AG09309 (cell line): ENCODE measurements at places on chromosomes 7 and 10.
A peak's percentile ranks its signal among the peaks of the same experiment; 100 is the strongest.

GRCh38 chr10:66917104-66917503 is 8.7 kb upstream of the LRRTM3 start:
- no peak for DNase-seq

DNA sequence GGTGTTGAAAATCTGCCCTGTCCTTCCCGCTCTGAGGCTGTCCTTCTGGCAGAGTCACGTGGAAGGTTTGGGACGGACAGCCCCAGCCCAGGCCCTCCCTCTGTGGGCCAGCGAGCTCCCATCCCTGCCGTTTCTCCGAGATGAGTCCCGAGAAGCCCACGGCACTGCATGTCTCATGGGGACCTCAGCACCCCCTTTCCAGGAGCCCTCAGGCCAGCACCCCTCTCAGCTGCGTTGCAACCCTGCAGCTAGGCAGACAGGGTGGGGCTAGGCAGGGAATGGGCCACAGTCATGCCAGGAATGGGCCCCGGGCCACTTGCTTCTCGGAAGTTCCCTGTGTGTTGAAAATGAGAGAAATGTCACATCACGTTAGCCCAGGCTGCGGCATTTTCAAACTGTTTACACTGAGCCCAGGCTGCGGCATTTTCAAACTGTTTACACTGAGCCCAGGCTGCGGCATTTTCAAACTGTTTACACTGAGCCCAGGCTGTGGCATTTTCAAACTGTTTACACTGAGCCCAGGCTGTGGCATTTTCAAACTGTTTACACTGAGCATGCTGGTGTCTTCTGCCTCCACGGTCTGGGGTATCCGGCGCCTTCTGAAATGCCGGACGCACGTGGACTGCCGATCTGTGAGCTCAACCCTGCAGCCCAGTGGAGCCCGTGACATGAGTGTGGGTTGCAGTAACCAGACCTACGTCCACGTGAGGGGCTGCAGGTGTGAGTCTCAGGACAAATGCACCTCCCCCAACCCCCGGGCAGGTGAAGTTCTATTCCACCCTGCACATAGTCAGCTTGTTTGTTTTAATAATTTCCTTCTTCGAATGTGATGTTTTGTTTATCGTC is 42.6 kb downstream of the FAM20C start:
- DNase-seq: no peak

GRCh38 chr7:1210979-1211608 is 21.6 kb upstream of the UNCX start:
- DNase-seq: no peak

- no peak for DNase-seq
Observed at GRCh38 chr7:71239586-71240268, 107.8 kb downstream of the GALNT17 start.

GRCh38 chr7:17095931-17096330 is 202.5 kb upstream of the AHR start:
- no peak for DNase-seq

DNA sequence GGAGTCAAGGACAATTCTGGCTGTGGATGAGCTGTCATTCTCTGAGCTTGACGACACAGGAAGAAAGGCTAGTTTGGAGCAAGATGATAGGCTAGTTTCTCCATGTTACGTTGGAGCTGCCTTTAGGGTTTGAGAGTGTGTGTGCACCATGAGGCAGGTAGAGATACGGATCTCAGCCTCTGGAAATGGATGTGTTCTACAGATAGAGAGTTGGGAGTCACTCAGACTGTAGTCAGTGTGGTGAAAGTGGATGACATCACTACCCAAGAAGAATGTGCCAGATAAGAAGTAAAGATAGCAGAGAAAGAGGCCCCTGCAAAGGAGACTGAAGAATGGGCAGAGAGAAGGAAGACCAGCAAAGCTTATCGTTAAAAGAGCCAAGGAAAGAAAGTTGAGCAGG is 42.4 kb downstream of the PNLIPRP3 start:
- no peak for DNase-seq

- no peak for DNase-seq
Observed at GRCh38 chr10:50528206-50528605, 95.5 kb downstream of the SGMS1 start.

GRCh38 chr7:20190560-20191390 is 26.4 kb downstream of the MACC1 start:
- DNase-seq: no peak

DNA sequence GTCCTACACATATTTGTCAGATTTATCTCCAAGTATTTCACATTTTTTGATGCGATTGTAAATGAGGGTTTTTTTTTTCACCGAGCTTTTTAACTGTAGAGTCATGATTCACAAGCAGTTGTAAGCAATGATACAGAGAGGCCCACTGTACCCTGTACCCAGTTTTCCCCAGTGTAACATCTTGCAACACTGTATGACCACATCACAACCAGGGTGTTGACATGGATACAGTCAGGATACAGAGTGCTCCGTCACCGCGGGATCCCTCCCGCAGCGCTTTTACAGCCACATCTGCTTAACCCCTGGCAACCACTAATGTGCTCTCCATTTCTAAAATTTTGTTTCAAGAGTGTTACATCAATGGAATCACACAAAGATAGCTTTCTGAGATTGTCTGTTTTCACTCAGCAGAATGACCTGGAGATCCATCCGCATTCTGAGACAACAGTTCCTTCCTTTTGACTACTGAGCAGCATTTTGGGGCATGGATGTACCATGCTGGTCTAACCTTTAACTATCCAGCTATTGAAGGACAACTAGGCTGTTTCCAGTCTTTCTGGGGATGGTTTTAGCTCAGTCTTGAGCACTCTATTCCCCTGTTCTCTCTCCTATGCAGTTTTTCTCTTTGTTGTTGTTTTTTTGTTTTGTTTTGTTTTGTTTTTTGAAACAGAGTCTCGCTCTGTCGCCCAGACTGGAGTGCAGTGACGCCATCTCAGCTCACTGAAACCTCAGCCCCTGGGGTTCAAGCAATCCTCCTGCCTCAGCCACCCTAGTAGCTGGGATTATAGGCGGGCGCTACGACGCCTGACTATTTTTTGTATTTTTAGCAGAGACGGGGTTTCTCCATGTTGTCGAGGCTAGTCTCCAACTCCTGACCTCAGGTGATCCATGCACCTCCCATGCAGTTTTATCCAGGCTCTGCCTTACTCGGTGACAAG is 25.9 kb downstream of the GPRIN2 start:
- peak; percentile 100 for DNase-seq

- no peak for DNase-seq
Observed at GRCh38 chr7:5429253-5429856, 5.7 kb upstream of the TNRC18 start.

DNA sequence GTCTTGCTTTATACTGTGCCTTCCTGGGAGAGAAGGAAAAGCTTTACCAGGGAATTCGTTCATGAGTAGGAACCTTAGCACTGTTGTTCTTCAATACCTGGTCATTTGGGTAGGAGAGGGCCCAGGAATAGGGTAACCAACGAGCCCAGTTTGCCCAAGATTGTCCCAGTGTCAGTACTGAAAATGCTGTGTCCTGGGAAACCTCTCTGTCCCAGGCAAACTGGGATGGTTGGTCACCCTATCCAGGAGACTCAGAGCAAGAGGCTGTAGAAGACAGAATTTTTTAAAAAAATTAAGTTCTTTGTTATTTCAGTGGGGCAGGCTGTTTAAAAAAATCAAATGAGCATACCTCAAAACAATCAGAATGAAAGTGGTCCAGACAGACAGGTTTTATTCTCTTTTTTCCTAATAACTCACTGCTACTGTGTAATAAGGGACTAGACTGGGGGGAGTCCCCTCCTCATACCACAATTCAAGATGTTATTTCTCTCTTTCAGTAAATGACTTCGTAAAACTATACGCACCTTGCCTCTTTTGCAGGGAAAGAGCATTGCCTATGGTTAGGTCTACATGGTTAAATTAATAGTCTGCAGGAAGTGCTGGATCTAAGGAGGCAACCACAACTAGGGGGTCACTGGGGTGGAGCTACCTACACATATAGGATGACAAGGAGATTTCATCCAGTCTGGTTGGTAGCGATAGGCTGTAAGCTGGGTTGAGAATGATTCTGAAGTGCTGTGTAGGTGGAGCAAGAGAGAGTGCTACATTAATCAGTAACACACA is 41.1 kb upstream of the FAM133B start:
- DNase-seq: no peak

DNA sequence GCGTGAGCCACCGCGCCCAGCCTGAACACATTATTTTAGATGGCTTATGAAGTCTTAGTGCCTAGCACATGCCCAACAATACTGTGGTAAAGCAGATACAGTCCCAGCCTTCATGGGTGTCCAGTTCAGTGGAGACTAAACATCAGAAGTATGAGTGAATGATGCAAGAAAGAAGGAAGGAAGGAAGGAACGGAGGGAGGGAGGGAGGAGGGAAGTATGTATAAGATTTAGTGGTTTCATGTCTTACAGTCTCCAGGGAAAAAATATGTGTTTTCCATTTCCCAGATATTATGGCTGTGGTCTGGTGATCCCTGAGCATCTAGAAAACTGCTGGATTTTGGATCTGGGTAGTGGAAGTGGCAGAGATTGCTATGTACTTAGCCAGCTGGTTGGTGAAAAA is 2.9 kb downstream of the AS3MT start:
- no peak for DNase-seq

DNA sequence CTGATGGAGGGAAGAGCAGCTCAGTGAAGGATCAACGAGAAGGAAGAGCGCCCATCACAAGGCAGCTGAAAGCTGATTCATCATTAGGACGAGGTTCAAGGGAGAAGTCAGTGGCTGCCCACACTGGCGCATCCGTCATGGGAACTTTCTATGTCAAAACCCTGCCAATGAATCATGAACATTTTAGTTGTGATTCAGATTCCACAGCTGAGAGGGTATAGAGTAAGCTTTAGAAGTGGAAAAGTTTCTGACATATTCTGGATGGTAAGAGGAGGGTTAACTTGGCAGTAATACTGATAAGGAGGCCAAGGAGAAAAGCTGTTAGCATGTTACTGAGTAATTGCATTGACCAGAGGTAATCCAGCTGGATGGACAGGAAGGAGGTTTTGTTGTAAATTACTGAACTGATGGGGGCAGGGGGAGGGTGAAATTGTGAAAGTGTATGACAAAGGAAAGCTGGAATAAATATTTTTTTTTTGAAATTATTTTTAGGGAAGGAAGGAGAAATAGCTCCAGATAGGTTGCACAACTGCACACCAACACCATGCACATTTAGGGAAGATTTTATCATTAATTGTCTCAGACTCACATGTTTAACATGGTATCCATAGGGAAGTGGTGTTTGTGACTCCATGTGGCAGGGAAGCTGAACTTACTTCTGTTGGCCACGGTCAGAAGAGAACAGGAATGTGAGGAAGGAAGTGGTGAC is 78.3 kb upstream of the NRP1 start:
- peak; percentile 81 for DNase-seq

- no peak for DNase-seq
Observed at GRCh38 chr7:136677471-136678365, 190.7 kb upstream of the CHRM2 start.

GRCh38 chr7:111242141-111242755 is 151.3 kb downstream of the LRRN3 start:
- DNase-seq: no peak

GRCh38 chr10:43727935-43728334 is 79.3 kb upstream of the ZNF32 start:
- DNase-seq: no peak

GRCh38 chr7:91289633-91290254 is 25.5 kb downstream of the FZD1 start:
- DNase-seq: no peak

GRCh38 chr10:32095116-32095733 is 39.0 kb upstream of the KIF5B start:
- DNase-seq: no peak

GRCh38 chr10:112217386-112218035 is 33.9 kb upstream of the GPAM start:
- no peak for DNase-seq

DNA sequence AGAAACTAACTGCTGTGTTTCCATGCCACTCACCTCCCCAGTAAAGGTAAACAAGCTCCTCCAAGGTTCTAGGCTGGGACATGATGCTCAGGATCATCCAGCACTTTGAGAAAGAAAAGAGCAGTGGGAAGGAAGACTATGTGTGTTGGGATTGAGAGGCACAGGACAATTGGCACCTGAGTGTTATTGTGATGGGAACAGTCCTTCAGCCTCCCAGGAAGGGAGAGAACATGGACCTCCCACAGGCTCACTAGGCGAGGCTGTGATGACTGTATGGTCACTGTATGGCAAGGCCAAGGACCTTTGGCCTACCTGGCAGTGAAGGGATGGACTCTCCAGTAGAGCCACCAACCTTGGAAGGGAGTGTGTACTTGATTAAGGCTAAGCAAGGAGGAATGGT is 123.2 kb upstream of the UNC5B start:
- DNase-seq: no peak

GRCh38 chr10:83357627-83358026 is 781.7 kb upstream of the GHITM start:
- no peak for DNase-seq

DNA sequence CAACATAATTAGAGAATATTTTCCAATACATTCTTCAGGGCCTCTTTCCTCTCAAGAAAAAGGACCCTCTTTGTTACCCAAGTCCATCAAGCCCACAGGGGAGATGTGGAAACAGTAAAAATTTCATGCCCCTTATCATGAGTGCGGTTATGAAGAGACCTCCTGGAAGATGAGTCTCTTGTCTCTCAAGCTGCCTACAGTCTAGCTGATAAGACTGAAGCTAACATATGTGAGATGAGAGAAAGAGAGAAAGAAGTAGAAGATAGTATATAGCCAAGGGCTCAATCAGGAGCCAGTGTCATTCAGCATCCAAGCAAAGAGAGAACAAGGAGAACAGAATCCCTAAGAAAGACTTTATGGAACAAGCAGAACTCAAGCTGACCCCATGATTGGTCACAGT is 75.9 kb upstream of the CABCOCO1 start:
- no peak for DNase-seq

DNA sequence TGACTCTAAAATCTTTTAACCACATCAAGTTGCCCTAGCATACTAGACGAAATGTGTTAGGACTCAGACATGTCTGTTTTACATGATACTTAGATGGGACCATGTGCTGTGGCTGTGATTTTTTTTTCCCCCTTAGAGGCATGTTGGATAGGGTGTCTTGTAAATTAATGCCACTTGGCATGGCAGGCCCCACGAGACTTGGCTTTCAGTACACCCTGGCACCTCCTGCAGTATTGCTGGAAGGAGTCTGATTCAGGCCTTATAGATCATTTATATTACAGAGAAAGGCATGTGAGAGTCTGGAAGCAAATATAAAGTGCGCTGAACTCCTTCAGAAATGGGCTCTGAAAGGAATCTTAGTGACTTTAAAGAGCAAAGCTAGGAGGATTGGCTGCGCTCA is 494.1 kb downstream of the SDK1 start:
- DNase-seq: no peak

DNA sequence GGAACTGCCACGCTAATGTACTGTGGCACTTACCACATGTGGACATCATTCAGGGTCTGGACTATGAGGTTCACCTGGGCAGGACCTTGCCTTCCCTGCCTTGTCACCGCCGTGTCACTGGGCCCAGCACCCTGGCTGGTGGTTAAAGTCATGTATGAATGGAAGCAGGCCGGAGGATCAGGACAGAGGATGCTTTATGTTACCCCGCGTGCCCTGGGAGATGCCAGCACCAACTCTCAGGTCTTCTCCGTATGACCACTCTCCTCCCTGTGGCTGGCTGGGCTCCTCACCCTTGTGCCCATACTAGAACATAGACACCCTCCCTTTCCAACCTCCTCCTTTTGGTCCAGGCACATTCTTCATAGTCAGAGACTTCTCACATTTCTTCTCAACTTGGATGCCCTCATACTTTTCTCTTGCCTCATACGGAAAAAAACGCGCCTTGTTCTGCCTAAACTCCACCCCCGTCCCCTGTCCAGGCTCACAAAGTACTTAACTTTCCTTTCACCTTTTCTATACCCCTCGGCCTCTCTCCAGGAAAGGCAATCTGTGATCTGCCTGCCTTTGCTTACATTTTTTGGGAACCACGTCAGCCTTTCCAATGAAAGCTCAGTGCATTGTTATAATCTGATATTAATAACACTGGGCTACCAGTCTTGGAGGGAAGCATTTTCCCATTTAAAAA is 240.0 kb downstream of the TEX36 start:
- no peak for DNase-seq
